ENCODE measurements at places on chromosomes 7 and 10.

GRCh38 chr10:21527598-21528235 is 2.2 kb upstream of the SKIDA1 start:
- DNase-seq, result no peak

DNA sequence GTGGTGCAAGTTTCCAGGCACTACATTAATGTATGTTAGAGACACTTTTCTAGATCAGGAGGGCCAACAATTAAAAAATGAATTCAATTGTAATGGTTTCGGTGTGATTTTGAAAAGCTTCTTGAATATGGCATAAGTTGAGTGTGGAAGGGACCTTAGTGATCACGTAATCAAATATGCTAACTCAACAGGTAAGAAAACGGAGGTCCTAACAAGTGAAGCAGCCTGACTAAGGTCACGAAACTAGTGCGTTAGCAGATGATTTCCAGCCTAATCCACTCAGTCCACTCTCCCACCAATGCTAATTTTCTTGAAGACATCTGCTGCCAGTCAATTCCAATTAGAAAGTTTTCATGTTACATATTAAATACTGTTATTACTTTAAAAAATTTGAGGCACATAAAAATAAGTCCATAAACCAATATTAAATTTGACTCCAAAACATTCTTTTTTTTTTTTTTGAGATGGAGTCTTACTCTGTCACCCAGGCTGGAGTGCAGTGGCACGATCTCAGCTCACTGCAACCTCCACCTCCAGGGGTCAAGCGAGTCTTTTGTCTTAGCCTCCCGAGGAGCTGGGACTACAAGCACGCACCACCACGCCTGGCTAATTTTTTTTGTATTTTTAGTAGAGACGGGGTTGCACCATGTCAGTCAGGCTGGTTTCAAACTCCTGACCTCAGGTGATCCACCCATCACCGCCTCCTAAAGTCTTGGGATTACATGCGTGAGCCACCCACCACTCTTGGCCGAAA is 2.3 kb upstream of the RSBN1L start:
- no peak for DNase-seq

DNA sequence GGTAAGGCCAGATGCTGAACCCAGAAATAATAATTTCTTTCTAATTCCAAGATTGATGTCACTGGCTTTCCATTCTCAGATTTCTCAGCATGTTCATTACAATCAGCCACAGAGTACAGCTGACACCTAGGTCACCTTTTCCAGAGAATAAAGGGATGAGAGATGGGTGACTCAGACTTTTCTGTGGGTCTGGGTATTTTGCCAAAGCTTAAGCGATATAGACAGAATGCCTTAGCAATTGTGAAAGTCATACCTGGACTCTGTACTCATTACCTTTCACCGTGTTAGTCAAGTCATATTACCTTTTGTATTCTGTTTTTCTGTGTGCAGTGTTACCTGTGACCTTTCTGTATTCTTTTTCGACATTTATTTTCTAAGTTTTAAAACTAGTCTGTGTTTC is 10.6 kb upstream of the PRTFDC1 start:
- DNase-seq, result no peak

GRCh38 chr7:157907091-157907490 is 570.3 kb downstream of the DNAJB6 start:
- no peak for DNase-seq

- DNase-seq, result peak; percentile 99
Observed at GRCh38 chr10:102502337-102503151, at the start of gene ACTR1A. Gene ACTR1A (minus strand): TSS chr10:102502712. CDS start chr10:102502647, 65 bp downstream.

GRCh38 chr10:116274064-116274904 is 1.3 kb upstream of the GFRA1 start:
- no peak for DNase-seq

DNA sequence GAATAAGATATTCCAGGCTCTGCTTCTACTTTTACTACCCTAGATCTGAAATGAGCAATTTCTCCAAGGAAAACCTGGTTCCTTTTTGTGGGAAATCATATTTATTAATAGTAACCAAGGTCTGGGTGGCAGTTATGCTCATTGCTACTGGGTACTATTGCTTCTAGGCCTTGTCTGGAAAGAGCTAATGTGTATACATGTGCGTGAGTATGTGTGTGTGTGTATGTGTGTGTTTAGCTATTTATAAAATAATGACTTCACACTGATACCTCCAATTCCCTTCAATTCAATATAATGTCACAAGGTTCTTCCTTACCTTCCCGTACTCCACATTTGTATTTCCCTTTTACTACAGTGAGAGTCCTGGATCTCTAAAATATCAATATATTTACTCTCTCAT is 26.0 kb upstream of the PLCE1 start:
- no peak for DNase-seq
